ENCODE measurements at places on chromosomes 5 and 9. TPM values are rescaled to one million over a fixed set of nuclear protein-coding genes. Genes with fewer than 3 reads are reported as not detected.

UGT3A1 gene
- not detected for polyA plus RNA-seq

ISL1 gene
- not detected for polyA plus RNA-seq

HAVCR2 gene
- polyA plus RNA-seq: 0.39 TPM

PHF24 gene
- polyA plus RNA-seq: not detected

UIMC1 gene
- polyA plus RNA-seq: 26.3 TPM

PRSS3 gene
- polyA plus RNA-seq: not detected

- no peak overlapping the region for H3K27ac ChIP-seq
- H3K36me3 ChIP-seq: no peaks in the 10 kb centered on the region
- no peaks in the 10 kb centered on the region for H3K27me3 ChIP-seq
- no peak overlapping the region for H3K4me3 ChIP-seq
- no peaks in the 10 kb centered on the region for H3K4me1 ChIP-seq
- DNase-seq: no peak
Observed at GRCh38 chr5:67377631-67378030, 181.0 kb upstream of the CD180 start.

DNA sequence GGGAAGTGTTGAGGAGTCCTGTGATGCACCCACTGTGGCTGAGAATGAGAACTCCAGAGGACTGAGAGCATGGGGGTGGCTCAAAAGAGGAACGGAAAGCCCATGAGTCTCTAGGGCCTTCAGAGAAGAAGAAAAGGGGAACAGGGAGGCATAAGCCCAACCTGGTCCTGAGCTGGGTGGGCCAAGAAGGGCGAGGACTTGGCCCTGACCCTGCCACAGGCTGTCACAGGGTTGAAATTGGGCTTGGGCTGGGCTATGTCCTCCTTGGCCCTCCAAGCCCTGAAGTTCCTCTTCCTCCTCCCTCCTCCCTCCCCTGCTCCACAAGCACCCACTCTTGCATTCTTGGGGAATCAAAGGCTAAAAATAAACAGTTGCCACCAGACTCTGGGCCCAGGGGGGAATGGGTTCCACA lies 49.3 kb upstream of the PPARGC1B start:
- H3K4me1 ChIP-seq: peaks cover 46% of the 10 kb centered on the region
- H3K4me3 ChIP-seq: peak overlapping the region; percentile 21
- no peaks in the 10 kb centered on the region for H3K36me3 ChIP-seq
- H3K27me3 ChIP-seq: peaks cover 2% of the 10 kb centered on the region

DNA sequence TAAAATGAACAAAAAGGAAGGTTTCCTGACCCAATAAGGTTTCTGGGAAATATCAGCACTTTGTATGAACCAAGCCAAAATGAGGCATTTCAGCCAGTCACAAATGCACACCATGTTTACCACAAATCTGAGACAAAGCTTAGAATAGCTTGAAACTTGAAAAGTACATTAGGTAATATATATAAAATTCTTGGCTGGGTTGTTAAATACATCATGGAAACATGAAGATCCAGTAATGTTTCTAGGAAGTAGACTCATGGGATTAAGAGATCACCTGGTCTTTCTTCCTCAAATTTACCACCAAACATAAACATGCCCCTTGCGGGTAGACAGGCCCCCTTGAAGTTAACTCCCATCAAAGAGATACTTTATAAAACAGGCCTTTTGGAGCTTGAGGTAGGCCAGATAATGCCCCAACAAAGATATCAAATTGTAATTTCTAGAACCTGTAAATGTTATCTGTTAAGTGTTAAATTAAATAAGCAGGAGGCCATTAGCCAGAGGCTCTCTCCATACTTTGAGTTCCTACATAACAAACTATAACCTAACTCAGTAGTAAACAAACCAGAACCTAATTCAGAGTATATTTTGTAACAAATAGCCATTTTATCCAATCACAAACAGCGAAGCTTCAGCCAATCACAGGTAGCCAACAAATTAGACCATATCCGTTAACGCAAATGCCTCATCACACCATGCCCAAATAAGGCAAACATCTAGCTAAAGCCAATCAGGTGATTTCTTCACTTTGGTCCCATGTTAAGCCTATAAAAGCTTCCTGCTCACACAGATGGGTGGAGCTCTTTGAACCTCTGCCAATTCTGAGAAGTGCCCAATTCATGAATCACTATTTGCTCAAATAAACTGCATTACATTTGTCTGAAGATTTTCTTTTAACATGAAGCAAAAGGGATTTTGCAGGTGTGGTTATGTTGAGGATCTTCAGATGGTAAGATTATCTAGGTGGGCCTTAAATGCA lies 127.9 kb upstream of the TARS1 start:
- no peak for DNase-seq
- H3K4me1 ChIP-seq: peaks cover 7% of the 10 kb centered on the region
- no peaks in the 10 kb centered on the region for H3K36me3 ChIP-seq

DNA sequence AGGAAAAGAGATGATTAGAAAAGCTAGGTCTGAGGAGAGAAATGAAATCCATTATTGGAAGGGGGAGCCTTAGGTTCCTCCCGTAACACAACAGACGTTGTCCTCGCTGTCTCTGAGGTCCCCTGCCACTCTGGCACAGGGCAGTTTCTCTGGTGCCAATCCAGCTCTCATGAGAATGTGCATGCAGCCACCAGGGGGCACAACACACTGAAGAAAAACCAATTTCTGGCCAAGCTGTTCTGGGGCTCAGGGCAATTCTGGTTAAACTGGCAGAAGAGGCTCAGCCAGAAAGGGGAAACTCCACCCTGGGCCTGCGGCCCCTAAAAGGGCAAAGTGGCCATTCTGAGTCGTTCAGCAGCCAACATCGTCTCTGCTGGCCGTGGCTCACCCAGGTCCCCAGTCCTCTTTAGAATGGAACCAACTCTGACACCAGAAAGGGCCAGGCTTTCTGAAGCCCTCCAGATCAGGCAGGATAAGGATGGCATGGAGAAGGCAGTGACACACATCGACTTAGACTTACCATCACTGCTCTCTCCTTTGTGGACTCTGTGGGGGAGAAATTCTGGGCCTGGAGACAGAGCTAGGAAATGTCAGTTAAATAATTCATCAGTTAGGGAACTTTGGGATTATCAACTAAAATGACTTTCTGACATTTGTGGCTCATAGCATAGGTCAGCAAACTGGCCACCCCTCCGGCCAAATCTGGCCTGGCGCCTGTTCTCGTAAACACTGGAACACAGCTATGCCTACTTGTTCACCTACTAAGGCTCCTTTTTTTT lies 58.5 kb upstream of the GOLPH3 start:
- peak overlapping the region; percentile 31 for H3K27ac ChIP-seq
- peaks cover 17% of the 10 kb centered on the region for H3K4me1 ChIP-seq
- H3K27me3 ChIP-seq: no peaks in the 10 kb centered on the region

- no peaks in the 10 kb centered on the region for H3K36me3 ChIP-seq
- no peak for DNase-seq
- no peaks in the 10 kb centered on the region for H3K27me3 ChIP-seq
- H3K27ac ChIP-seq: no peak overlapping the region
- no peak overlapping the region for H3K4me3 ChIP-seq
Observed at GRCh38 chr9:37908698-37909186, 4.8 kb upstream of the SLC25A51 start.

DNA sequence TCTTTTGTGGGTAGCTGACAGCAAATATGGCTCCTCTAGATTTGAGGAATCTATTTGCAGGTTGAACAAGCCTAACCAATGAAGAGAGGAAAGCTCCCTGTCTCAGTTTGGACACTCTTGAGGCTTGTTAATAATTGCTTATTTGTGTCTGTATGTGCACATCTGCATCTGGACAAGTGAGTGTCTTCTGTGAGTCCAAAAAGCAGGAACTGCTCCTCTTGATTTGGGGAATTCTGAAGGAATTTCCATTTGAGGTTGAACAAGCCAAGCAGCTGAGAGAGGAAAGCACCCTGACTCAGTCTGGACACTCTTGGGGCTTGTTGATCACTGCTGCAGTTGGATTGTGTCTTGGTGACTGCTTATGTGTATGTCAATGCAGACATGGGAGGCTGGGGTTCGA lies 211.6 kb downstream of the DTWD2 start:
- H3K27ac ChIP-seq: no peak overlapping the region
- H3K4me3 ChIP-seq: no peak overlapping the region
- H3K36me3 ChIP-seq: peaks cover under 1% of the 10 kb centered on the region
- peaks cover 4% of the 10 kb centered on the region for H3K4me1 ChIP-seq
- DNase-seq: no peak
- peaks cover 4% of the 10 kb centered on the region for H3K27me3 ChIP-seq

- H3K4me1 ChIP-seq: peaks cover 65% of the 10 kb centered on the region
- peak; percentile 64 for DNase-seq
- H3K36me3 ChIP-seq: no peaks in the 10 kb centered on the region
- peak overlapping the region; percentile 98 for H3K27ac ChIP-seq
- H3K4me3 ChIP-seq: peak overlapping the region; percentile 91
Observed at GRCh38 chr5:40681363-40682153, 1.8 kb downstream of the PTGER4 start.

DNA sequence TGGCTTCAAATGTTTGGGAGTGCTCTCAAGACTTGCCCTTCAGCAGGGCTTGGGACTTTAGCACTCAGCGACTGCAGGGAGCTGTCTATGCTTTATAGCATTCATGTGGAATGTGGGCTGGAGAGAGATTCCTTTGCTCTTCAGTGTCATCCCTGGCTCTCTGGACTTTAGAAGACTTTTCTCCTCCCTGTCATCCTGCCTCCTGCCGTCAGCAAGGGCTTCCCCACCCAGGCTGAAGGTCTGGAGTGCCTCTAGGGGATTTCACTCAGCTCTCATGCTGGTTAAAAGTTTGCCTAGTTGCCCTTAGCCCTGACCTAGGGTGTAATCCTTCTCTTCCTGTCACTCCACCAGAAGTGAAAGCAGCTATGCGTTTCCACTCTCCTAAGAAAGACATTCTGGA lies 210.9 kb downstream of the FRMD3 start:
- no peak overlapping the region for H3K27ac ChIP-seq
- DNase-seq: no peak
- H3K36me3 ChIP-seq: no peaks in the 10 kb centered on the region
- H3K27me3 ChIP-seq: no peaks in the 10 kb centered on the region

- H3K4me3 ChIP-seq: no peak overlapping the region
- peaks cover 16% of the 10 kb centered on the region for H3K27me3 ChIP-seq
- H3K27ac ChIP-seq: no peak overlapping the region
- H3K4me1 ChIP-seq: no peaks in the 10 kb centered on the region
- no peak for DNase-seq
Observed at GRCh38 chr5:127370631-127371030, 80.0 kb downstream of the MEGF10 start.

- peak overlapping the region; percentile 56 for H3K27ac ChIP-seq
- peak overlapping the region; percentile 84 for H3K4me3 ChIP-seq
- no peaks in the 10 kb centered on the region for H3K36me3 ChIP-seq
- H3K27me3 ChIP-seq: peaks cover 11% of the 10 kb centered on the region
- DNase-seq: no peak
Observed at GRCh38 chr5:141850786-141851185, 27.4 kb downstream of the PCDH1 start.

DNA sequence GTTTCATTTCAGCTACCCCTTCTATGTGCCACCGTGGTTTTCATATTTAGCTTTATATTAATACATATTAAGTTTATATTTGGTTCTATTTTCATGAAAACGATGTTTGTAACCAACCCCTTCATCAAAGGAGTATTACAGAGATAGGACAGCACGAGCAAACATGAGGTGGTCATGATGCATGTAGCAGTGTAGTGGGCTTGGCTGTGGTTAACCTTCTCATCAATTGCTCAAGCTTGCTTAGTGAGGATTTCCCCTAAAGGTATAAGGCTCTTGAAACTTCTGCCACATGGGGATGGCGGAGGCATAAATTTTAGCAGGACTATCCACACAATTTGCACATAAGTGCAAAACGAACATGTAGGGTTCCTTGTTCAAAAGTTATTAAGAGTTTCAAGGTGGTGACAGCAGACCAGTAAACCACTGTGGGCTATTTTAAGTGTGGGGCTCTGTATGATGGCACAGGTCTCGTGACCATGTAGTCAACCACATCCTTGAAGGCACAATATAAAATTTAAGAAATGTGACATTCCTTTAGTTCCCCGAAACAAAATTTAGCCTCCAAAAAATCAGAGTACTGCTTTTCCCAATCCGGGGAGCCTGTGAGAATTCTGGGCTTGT lies 24.8 kb downstream of the TMEM174 start:
- peaks cover 57% of the 10 kb centered on the region for H3K27me3 ChIP-seq
- no peak overlapping the region for H3K27ac ChIP-seq
- no peak overlapping the region for H3K4me3 ChIP-seq

DNA sequence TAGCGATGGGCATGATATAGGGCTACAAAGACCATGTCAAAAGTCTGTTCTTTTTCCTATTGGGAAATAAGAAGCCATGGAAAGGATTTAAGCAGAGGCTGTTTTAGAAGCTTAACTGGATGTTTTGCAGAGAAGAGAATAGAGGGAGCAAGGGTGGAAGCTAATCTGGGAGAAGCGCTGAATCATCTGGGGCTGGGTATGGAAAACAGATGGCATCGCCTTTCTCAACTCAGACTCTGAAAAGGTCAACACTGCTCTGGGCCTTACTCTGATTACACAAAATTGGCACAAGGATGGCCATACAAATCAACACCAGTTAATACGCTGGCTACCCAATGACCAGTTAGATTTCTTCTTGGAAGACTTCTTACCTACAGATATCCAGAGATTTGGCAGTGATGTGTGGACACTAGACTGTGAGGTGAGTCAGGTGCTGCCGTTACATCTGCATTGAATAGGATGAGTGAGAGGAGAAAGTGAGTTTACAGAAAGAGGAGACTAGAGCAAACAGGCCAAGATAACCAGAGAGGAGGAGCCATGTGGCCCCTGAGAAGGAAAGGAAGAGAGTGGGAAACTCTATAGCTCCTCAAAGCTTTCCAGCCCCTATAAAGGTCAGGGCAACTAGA lies 6.2 kb upstream of the TCERG1 start:
- DNase-seq: no peak
- H3K36me3 ChIP-seq: no peaks in the 10 kb centered on the region
- no peak overlapping the region for H3K27ac ChIP-seq

Measured in naive B cell (primary cell).